Hepatocyte (in vitro differentiated cells): ENCODE measurements at places on chromosomes 6 and 20. TPM values are rescaled to one million over a fixed set of nuclear protein-coding genes. Genes with fewer than 3 reads are reported as not detected.

RNF182 gene
- 0.40 TPM in 1 of 2 replicates, not detected in the other for polyA plus RNA-seq

SLC22A3 gene
- 29.6 and 34.9 TPM in 2 replicates for polyA plus RNA-seq

TGIF2 gene
- polyA plus RNA-seq, result 32.4 and 38.5 TPM in 2 replicates

SNX9 gene
- polyA plus RNA-seq, result 28.7 and 34.1 TPM in 2 replicates

NMBR gene
- polyA plus RNA-seq, result 0.22 TPM in 1 of 2 replicates, not detected in the other

GABRR1 gene
- polyA plus RNA-seq, result 0.60 TPM in 1 of 2 replicates, not detected in the other

RAET1G gene
- polyA plus RNA-seq, result 0.31 and 4.0 TPM in 2 replicates

C6orf141 gene
- polyA plus RNA-seq, result 4.2 and 4.5 TPM in 2 replicates

DCDC2 gene
- 2.7 and 3.8 TPM in 2 replicates for polyA plus RNA-seq

TNFAIP3 gene
- 141 and 164 TPM in 2 replicates for polyA plus RNA-seq

PROCR gene
- 9.0 and 14.1 TPM in 2 replicates for polyA plus RNA-seq

TCP11 gene
- not detected in 2 replicates for polyA plus RNA-seq

HLA-DRA gene
- 0.64 and 0.75 TPM in 2 replicates for polyA plus RNA-seq

SLC13A3 gene
- polyA plus RNA-seq, result 6.7 and 9.4 TPM in 2 replicates

GLP1R gene
- not detected in 2 replicates for polyA plus RNA-seq

PDYN gene
- polyA plus RNA-seq, result not detected in 2 replicates

SLX4IP gene
- polyA plus RNA-seq, result 2.9 TPM in 2 replicates

C6orf132 gene
- 9.4 and 10.5 TPM in 2 replicates for polyA plus RNA-seq

NRSN1 gene
- polyA plus RNA-seq, result 0.51 TPM in 1 of 2 replicates, not detected in the other

ZC2HC1B gene
- not detected in 2 replicates for polyA plus RNA-seq

PRPH2 gene
- polyA plus RNA-seq, result not detected in 2 replicates

CALHM4 gene
- not detected in 2 replicates for polyA plus RNA-seq

HSPA12B gene
- 2.5 and 2.9 TPM in 2 replicates for polyA plus RNA-seq

SLC26A8 gene
- 0.18 TPM in 1 of 2 replicates, not detected in the other for polyA plus RNA-seq

VGLL2 gene
- polyA plus RNA-seq, result 0.29 TPM in 1 of 2 replicates, not detected in the other

SYNDIG1 gene
- polyA plus RNA-seq, result 1.2 and 2.3 TPM in 2 replicates

HTR1E gene
- polyA plus RNA-seq, result 3.4 and 4.3 TPM in 2 replicates

COL11A2 gene
- 4.2 and 4.7 TPM in 2 replicates for polyA plus RNA-seq

LST1 gene
- 1.5 and 2.4 TPM in 2 replicates for polyA plus RNA-seq

DEFB127 gene
- polyA plus RNA-seq, result not detected in 2 replicates

LMBRD1 gene
- polyA plus RNA-seq, result 54.3 and 62.1 TPM in 2 replicates

HCRTR2 gene
- polyA plus RNA-seq, result 0.18 and 0.35 TPM in 2 replicates

SUN5 gene
- polyA plus RNA-seq, result not detected in 2 replicates

TSBP1 gene
- not detected in 2 replicates for polyA plus RNA-seq

TASP1 gene
- 12.9 and 13.7 TPM in 2 replicates for polyA plus RNA-seq

PROKR2 gene
- not detected in 2 replicates for polyA plus RNA-seq

HLA-DRB1 gene
- 72.9 and 77.2 TPM in 2 replicates for polyA plus RNA-seq

TUBB2A gene
- 183 and 185 TPM in 2 replicates for polyA plus RNA-seq

KCNQ5 gene
- polyA plus RNA-seq, result 2.0 and 3.7 TPM in 2 replicates

SIM1 gene
- polyA plus RNA-seq, result 0.88 TPM in 1 of 2 replicates, not detected in the other

BMP7 gene
- 9.1 and 11.4 TPM in 2 replicates for polyA plus RNA-seq

AFDN gene
- 130 and 173 TPM in 2 replicates for polyA plus RNA-seq

GNRH2 gene
- 93.8 and 131 TPM in 2 replicates for polyA plus RNA-seq

CASS4 gene
- polyA plus RNA-seq, result 0.50 TPM in 1 of 2 replicates, not detected in the other

CHRNA4 gene
- polyA plus RNA-seq, result 0.25 TPM in 1 of 2 replicates, not detected in the other

NKX2-2 gene
- polyA plus RNA-seq, result not detected in 2 replicates

HMGCLL1 gene
- polyA plus RNA-seq, result 2.0 and 3.0 TPM in 2 replicates

ASIP gene
- 2.3 and 3.3 TPM in 2 replicates for polyA plus RNA-seq

HDGFL1 gene
- not detected in 2 replicates for polyA plus RNA-seq

GSTA2 gene
- polyA plus RNA-seq, result 305 and 383 TPM in 2 replicates

NHLRC1 gene
- polyA plus RNA-seq, result 0.99 and 1.6 TPM in 2 replicates

HCK gene
- 0.54 and 0.90 TPM in 2 replicates for polyA plus RNA-seq

DYNLT1 gene
- polyA plus RNA-seq, result 180 and 219 TPM in 2 replicates

TSPYL1 gene
- 24.2 and 32.1 TPM in 2 replicates for polyA plus RNA-seq

KCNQ2 gene
- 4.3 and 5.4 TPM in 2 replicates for polyA plus RNA-seq

TINAG gene
- 0.26 and 0.76 TPM in 2 replicates for polyA plus RNA-seq

PRDM13 gene
- not detected in 2 replicates for polyA plus RNA-seq

KCNS1 gene
- polyA plus RNA-seq, result 0.28 and 0.42 TPM in 2 replicates
